ENCODE measurements at places on chromosomes 1 and 21.
A peak's percentile ranks its signal among the peaks of the same experiment; 100 is the strongest.

- no peak for DNase-seq
Measured at GRCh38 chr1:158371188-158371953, 17.7 kb downstream of the CD1E start.

GRCh38 chr1:232328486-232329102, 301.3 kb downstream of the SIPA1L2 start:
- DNase-seq: no peak

DNA sequence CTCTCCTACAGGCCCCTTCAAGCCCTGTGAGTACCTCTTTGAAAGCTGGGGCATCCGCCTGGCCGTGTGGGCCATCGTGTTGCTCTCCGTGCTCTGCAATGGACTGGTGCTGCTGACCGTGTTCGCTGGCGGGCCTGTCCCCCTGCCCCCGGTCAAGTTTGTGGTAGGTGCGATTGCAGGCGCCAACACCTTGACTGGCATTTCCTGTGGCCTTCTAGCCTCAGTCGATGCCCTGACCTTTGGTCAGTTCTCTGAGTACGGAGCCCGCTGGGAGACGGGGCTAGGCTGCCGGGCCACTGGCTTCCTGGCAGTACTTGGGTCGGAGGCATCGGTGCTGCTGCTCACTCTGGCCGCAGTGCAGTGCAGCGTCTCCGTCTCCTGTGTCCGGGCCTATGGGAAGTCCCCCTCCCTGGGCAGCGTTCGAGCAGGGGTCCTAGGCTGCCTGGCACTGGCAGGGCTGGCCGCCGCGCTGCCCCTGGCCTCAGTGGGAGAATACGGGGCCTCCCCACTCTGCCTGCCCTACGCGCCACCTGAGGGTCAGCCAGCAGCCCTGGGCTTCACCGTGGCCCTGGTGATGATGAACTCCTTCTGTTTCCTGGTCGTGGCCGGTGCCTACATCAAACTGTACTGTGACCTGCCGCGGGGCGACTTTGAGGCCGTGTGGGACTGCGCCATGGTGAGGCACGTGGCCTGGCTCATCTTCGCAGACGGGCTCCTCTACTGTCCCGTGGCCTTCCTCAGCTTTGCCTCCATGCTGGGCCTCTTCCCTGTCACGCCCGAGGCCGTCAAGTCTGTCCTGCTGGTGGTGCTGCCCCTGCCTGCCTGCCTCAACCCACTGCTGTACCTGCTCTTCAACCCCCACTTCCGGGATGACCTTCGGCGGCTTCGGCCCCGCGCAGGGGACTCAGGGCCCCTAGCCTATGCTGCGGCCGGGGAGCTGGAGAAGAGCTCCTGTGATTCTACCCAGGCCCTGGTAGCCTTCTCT, 23.5 kb downstream of the UBE2T start:
- DNase-seq: no peak

DNA sequence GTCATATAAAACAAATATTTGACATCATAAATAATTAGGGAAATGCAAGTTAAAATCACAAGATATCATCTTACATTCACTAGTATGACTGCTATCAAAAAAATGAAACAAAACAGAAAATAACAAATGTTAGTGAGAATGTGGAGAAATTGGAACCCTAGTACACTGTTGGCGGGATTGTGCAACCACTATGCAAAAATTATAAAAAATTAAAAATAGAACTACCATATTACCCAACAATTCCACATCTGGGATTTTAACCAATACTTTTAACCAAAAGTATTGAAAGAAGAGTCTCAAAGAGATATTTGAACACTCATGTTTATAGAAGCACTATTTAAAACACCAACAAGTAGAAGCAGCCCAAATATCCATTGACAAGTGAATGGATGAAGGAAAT, 797.2 kb upstream of the ADAMTS5 start:
- no peak for DNase-seq

GRCh38 chr1:62037274-62037673, 157.4 kb upstream of the L1TD1 start:
- DNase-seq: no peak

- DNase-seq: peak; percentile 70
Measured at GRCh38 chr1:27555700-27556424, 48.1 kb downstream of the AHDC1 start.

DNA sequence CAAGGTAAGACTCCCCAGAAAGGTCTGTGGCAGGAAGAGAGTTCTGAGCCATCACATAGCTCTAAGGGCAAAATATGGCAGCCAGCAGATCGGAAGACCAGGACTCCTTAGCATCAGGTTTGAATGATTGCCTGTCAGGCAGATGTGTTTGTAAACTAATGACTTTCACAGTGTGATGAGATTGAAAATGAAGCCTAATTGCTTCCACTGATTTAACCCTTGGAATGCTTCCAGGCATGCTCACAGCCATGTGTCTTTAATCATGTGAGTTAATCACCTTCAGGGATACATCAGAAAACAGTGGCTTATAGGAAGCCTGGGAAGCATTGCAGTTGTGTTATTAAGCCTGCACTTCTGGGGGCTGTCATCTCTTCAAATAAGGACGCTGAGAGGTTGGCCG, 82.8 kb downstream of the LRRC53 start:
- DNase-seq: no peak

DNA sequence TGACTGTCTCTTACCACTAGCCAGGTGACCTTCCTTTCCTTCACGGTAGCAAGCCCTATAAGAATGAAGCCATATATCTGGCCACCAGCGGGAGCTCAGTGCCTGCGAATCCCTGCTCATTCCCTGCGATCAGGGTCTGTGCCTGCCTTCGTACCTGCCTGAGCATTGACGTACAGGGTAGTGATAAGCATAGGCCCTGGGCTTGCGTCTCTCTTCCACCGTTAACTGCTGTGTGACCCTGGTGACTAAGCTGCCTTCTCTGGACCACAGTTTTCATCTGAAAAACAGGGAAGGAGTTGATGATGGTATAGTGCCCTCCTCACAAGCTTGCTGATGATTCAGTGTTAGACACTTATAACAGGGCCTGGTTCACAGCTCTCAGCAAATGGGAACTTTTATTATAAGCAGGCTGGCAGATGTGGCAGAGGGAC, 4.1 kb downstream of the ZC3H12A start:
- no peak for DNase-seq

DNA sequence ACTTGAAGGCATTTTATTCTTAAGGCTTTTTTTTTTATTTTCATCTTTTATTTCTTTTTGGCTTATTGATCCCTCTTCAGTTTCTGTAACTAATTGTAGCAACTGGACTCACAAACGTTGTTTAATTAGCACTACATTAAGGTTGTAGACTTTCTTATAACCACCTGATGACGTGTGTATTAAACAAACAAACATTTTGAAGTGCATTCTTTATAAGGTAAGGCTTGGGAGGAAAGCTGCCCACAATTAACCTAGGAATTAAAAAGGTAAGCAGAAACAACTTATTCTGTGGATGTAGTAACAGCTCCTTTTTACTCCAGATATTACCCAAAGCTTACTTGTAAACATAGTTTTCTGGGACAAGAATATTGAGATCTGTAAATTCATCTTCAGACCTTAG, 55.0 kb downstream of the CAMSAP2 start:
- DNase-seq: no peak

- no peak for DNase-seq
Measured at GRCh38 chr1:228341450-228341813, 65.2 kb downstream of the TRIM11 start.

GRCh38 chr1:162405800-162406199, 6.1 kb downstream of the SH2D1B start:
- DNase-seq: no peak

- DNase-seq: no peak
Measured at GRCh38 chr1:177615251-177615650, 354.6 kb downstream of the SEC16B start.

DNA sequence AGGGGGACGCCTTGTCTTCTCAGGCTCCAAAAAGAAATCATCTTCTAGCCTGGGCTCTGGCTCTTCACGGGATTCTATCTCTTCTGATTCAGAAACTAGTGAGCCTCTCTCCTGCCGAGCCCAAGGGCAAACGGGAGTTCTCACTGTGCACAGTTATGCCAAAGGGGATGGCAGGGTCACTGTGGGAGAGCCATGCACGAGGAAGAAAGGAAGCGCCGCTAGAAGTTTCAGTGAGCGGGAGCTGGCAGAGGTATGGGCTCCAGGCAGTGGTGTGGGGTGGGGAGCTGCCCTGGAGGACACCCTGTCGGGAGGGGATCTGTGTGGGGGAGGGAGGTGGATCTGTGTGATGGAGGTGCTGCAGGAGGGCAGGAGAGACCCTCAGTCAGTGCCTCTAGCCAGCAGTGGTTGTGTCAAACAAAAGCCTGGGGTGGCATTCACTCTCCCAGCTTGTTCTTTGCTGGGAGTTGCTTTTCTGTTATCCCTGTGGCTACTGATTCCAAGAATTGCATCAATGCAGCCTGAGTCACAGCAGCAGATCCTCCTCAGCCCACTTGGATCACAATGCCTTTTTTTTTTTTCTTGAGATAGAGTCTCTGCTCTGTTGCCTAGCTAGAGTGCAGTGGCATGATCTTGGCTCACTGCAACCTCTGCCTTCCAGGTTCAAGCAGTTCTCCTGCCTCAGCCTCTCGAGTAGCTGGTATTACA, 21.8 kb downstream of the KDM4A start:
- no peak for DNase-seq

DNA sequence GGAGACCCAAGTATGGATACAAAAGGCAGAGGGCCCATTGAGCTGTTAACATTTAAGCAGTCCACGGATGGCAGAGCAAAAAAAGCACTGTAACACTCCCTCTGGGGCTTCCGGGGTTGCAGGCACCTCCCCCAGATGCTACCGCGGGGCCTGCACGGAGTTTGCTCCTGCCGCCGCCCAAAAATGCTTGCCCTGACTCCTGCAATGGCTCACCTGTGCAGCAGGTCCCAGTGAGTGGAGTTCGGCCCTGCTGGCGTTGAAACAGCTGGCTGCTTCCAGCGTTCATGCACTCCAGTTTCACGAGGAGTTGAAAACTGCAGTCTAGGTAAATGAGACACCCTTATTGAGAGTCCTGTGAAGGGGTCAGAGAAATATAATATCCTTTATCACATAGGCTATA, 832.8 kb downstream of the NCAM2 start:
- DNase-seq: no peak

DNA sequence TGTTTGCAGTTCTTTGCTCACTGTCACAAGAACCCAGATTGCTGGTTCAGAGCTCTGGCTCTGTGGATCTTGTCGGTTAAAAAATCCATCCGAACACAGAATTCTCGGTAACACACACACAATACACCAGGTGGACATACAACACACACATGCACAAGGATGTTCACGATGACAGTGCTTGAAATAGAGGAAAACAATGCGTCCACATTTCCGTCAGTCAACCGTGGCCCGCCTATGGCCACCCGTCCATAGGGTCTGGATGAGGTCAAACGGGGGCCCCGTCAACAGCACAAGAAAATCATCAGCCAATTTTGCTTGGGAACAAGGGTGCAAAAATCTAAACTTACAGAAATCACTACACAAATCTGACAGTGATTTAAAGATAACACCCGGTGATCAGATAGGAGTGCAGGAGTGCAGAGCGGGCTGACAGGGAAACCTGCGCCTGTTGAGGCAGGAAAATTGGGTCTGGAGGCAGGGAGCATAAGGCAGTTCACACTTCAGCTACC, 50.4 kb upstream of the SLC19A1 start:
- no peak for DNase-seq

GRCh38 chr1:51331206-51332100, 1.1 kb upstream of the TTC39A start:
- DNase-seq: no peak

DNA sequence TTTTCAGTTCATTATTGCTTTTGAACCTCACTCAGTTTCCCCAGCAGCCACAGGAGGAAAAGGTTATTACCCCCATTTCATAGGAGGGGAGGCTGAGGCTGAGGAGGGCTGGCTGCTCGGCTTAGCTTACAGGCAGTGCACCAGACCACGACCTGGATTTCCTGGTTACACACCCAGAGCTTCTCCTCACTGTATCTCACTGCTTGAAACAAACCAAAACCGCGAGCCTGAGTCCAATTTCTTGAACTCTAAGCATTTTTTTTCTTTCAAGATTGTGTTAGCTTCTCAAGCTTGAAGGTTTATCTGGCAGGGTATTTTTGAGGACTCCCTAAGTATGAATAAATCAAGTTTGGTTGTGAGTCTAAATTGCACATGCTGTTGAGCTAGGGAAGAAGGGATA, 188.9 kb upstream of the EDN2 start:
- DNase-seq: no peak

GRCh38 chr21:30880914-30881313, 466 bp downstream of the KRTAP11-1 start:
- DNase-seq: no peak

All from right forelimb (tissue), 1 donor.